ENCODE measurements at places on chromosomes 1 and 21. TPM values are rescaled to one million over a fixed set of nuclear protein-coding genes. Genes with fewer than 3 reads are reported as not detected.

The DONSON gene
- total RNA-seq = 33.3 TPM

The UBE2U gene
- total RNA-seq = not detected

The WNT2B gene
- total RNA-seq = 0.59 TPM

The ETV3 gene
- total RNA-seq = 9.2 TPM

The ARHGEF16 gene
- 0.80 TPM for total RNA-seq

The CYP4A11 gene
- total RNA-seq = not detected

The BTG3 gene
- 36.2 TPM for total RNA-seq

The CDC20 gene
- 174 TPM for total RNA-seq

The KLF17 gene
- total RNA-seq = not detected

The SLC5A3 gene
- total RNA-seq = 2.9 TPM

The MTARC1 gene
- total RNA-seq = 3.1 TPM

The KCNJ6 gene
- not detected for total RNA-seq

The ARTN gene
- 0.05 TPM for total RNA-seq

The FAM72D gene
- 4.6 TPM for total RNA-seq

The TFF2 gene
- not detected for total RNA-seq

The PPOX gene
- total RNA-seq = 12.0 TPM

The RAP1GAP gene
- total RNA-seq = not detected

The VAV3 gene
- 4.0 TPM for total RNA-seq

The TRIM45 gene
- total RNA-seq = 2.1 TPM

The CATSPER4 gene
- total RNA-seq = not detected

The FAM229A gene
- total RNA-seq = 0.79 TPM

The SPATA45 gene
- not detected for total RNA-seq

The TMEM82 gene
- not detected for total RNA-seq

The LAD1 gene
- not detected for total RNA-seq

The ZNF670 gene
- total RNA-seq = 3.1 TPM

The CELA2B gene
- total RNA-seq = not detected

The MFN2 gene
- 84.5 TPM for total RNA-seq

The FCRL6 gene
- total RNA-seq = not detected

The COL6A1 gene
- total RNA-seq = 29.8 TPM

The PCP4 gene
- not detected for total RNA-seq

The NIBAN1 gene
- 19.1 TPM for total RNA-seq

The RAD54L gene
- 10.8 TPM for total RNA-seq

The MATN1 gene
- total RNA-seq = not detected

The LRRC38 gene
- 0.40 TPM for total RNA-seq

The RIPPLY3 gene
- 0.05 TPM for total RNA-seq

The IFI16 gene
- 174 TPM for total RNA-seq

The CD34 gene
- total RNA-seq = 42.1 TPM

The ACTA1 gene
- total RNA-seq = not detected
